Spleen (tissue), 13 donors: ENCODE measurements at places on chromosomes 3 and 15.

DNA sequence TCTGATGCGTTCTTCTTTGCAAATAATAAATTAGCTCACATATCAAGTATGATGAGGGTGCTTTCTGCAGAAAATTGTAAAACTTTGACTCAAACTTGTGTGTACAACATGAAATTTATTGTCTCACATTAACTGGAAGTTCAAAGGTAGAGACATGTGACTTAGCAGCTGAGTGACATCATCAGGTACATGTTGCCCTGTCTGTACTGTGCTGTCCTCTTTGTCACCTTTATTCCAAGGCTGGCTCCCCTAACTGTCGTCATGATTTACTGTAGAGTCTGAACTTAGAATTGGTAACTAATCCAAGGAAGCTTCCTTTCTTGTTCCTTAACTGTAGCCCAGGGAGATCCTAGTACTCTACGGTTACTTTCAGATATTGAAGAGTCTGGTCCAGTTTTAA, 12.3 kb upstream of the FSIP1 start:
- peaks cover 19% of the 10 kb centered on the region for H3K27me3 ChIP-seq
- no peak overlapping the region for H3K4me3 ChIP-seq
- no peak overlapping the region for H3K27ac ChIP-seq
- DNase-seq, result no peak
- H3K36me3 ChIP-seq, result no peaks in the 10 kb centered on the region

DNA sequence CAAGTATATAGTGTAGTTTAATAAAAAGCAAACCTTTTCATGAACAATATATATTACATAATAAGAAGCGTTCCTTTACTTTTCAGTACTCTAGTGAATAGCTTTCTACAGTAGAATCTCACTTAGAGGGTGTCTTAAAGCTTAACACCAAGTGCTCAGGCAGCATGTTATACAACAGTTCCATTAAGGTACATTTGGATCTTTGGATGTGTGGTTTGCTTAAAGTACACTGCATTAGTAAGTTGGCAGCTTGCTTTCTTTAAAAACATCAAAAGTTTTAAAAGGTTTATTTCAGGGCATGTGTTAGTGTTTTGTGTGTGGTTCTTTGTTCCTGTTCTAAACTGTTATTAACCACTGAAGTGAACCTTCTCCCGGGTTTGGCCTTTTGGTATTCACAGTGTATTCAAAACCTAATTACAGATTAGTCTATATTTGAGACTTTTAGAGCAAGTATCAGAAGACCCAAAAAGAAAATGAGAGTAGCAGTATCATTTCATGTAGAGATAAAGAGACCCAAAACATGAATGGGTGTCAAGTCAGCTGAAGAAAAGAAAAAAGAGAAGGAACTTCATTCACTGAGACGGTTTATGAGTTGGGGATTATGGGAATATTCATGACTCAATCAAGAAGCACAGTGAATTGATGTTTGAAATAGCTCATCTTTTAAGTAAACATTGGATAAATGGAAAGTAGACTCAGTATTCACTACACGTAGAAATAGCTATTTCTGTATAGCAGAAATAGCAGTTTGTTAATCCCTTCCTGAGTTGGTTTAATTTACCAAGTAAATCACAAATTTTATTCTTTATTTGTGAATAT, 93.9 kb downstream of the OPA1 start:
- H3K27me3 ChIP-seq, result no peaks in the 10 kb centered on the region
- H3K4me1 ChIP-seq, result no peaks in the 10 kb centered on the region
- no peak overlapping the region for H3K4me3 ChIP-seq
- no peaks in the 10 kb centered on the region for H3K36me3 ChIP-seq
- H3K27ac ChIP-seq, result no peak overlapping the region

GRCh38 chr3:138180375-138181029, 5.8 kb upstream of the DBR1 start:
- DNase-seq, result no peak
- H3K4me3 ChIP-seq, result no peak overlapping the region
- H3K27me3 ChIP-seq, result no peaks in the 10 kb centered on the region
- H3K27ac ChIP-seq, result no peak overlapping the region
- peaks cover under 1% of the 10 kb centered on the region for H3K4me1 ChIP-seq

DNA sequence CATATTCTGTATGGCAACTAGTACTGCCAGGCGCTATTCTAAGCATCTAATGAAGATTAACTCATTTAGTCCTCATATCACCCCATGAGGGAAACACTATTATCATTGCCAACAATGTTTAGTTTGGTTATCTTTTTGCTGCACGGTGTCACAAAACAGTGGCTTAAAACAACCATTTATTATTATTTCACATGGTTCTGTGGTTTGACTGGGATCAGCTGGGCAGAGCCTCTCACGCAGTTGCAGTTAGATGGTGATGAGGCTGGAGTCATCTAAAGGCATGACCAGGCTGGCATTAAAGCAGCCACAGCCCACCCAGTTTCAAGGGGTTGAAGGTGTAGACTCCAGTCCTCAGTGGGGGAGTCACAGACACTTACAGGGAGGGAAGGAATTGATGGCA, 32.8 kb upstream of the RASA2 start:
- no peak overlapping the region for H3K4me3 ChIP-seq
- H3K27ac ChIP-seq, result no peak overlapping the region
- no peaks in the 10 kb centered on the region for H3K36me3 ChIP-seq
- H3K4me1 ChIP-seq, result peaks cover 16% of the 10 kb centered on the region
- H3K27me3 ChIP-seq, result no peaks in the 10 kb centered on the region
